Spinal cord (tissue), 10 donors: ENCODE measurements at places on chromosomes 4 and X.
A peak's percentile ranks its signal among the peaks of the same experiment; 100 is the strongest.

GRCh38 chr4:65893271-65893670 is 223.0 kb upstream of the EPHA5 start:
- no peak for DNase-seq

- DNase-seq = no peak
These were observed 27.0 kb upstream of the ZNF280C start for GRCh38 chrX:130295519-130296296.

- DNase-seq = no peak
These were observed 46.7 kb upstream of the MXRA5 start for GRCh38 chrX:3393178-3393577.

DNA sequence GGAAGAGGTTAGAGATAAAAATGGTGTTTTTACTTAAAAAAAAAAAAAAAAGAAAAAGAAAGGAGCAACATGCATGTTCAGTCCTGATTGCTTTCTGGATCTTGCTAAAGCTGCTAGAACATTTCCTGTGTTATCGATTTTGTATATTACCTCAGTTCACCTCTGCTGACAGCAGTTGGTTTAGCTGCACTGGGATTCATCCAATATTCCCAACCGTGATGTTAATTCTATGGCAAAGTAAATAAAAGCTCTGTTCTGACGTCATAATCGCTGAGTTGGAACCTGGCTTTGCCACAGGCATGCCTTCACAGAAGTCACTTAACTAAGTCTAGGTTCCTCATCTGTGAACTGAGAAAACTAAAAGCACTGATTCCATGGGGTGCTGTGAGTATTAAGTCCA is 90.7 kb upstream of the SORBS2 start:
- no peak for DNase-seq

- DNase-seq = no peak
These were observed 1494.4 kb downstream of the STIM2 start for GRCh38 chr4:28354880-28355656.

- DNase-seq = no peak
These were observed 54.2 kb downstream of the SLC9A6 start for GRCh38 chrX:136039485-136039884.

GRCh38 chrX:122586831-122587230 is 597.2 kb upstream of the GRIA3 start:
- no peak for DNase-seq

DNA sequence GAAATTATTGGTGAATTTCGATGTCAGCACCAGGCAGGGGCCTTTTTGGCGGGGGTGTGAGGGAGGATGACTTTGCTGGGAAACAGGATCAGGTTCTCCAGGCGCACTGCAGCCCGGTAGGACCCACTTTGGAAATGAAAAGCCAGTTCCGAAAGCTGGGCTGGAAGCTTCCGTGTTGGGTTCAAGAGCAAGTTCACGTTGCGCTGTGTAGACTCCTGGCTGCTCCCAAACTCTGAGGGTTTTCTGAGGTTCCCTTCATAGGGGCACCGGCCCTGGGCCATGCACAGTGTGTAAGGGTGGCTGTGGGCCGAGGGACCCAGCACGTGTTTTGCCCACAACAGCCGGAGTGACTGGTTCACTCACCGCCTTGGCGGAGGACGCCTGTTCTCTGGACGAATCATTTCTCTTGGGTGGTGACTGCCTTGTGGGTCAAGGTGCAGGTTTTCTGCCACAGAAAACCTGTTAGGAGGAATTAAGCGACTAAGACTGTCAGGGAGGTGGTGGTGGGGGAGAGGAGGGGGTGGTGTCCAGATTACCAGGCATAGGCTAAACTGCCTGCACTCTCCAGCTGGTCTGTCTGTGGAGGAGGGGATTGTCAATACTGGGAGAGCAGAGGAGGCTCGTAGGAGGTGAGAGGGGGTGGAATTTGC is 8.0 kb downstream of the SHOX start:
- no peak for DNase-seq

DNA sequence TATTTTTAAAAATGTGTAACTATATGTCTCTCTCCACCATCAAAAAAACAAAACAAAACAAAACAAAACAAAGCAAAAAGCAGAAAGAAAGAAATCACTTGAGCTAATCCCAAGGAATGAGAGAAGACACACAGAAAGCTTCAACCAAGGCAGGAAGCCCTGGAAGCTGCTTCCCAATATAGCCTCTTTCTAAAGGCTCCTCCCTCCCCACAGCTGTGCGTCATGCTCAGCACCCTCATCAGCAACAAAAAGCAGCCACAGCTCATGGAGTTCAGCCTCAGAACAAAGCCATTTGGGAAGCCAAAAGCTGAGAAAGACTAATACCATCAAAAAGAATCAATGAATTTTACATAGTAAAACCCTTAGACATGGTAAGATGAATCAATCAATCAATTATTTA is 501.6 kb upstream of the SMIM31 start:
- no peak for DNase-seq

DNA sequence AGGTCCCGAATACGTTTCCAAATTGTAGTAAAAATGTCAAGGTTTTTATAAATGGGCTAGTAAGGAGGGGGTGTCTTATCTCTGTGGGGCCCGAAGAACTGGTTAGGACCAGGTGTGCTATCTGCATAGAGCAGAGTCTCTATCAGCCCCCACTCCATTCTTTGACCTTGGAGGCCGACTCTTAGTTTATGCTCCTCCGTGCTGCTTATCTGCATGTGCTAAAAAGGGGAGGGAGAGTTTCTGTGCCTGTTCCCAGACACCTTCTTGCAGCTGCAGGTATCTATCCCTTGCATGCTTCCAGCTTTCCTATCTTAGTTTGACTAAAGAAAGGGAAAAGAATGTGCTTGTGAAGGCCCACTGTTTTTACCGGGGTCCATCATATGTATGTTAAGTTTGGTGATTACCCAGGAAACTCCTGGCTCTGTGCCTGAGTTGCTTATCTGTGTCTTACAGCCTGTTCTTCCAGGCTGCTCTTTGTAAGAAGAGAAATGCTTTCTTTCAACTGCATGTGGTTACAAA is 28.6 kb upstream of the NAF1 start:
- DNase-seq = no peak

GRCh38 chr4:135412213-135412612 is 1210.6 kb upstream of the PABPC4L start:
- DNase-seq = no peak

DNA sequence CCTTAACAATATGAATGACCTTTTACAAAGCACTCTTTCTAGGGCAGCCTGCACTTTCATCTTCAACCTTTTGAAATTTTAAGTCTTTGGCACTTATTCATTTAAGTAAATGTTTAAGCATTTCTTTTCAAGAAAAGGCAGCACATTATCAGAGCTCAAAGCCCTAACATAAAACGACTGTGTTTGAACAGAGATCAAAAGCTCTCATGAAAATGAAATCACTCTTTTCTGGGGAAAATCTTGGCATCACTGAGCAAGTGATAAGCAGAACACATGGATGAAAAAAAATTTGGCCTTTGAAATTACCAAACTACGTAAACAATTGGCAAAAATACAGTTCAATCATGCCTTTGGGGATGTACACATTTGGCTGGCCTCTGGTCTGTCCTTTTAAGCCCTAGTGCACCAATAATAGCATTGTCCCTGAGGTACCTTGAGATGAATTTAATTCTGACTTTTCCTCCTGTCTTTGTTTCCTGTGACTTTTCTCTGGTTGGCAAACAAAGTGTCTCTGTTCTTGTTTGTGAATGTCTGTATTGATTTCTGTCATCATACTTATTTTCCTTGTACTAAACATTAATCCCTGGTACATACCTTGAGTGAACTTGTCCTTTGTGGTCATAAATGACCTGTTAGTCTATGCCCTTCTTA is 12.9 kb upstream of the ODAM start:
- DNase-seq = no peak

- no peak for DNase-seq
These were observed 6.3 kb upstream of the SGMS2 start for GRCh38 chr4:107818301-107818910.

GRCh38 chr4:83947125-83947829 is 411.4 kb downstream of the GPAT3 start:
- no peak for DNase-seq

GRCh38 chrX:132751063-132751690 is 207.3 kb downstream of the HS6ST2 start:
- DNase-seq = no peak

- peak; percentile 92 for DNase-seq
These were observed at the start of gene PAK3 for GRCh38 chrX:111095974-111096895. Gene PAK3, plus strand, starts transcription at chrX:111096191. Its CDS starts 26,913 bp downstream, at chrX:111123104.

GRCh38 chrX:108601276-108601675 is 135.1 kb downstream of the IRS4 start:
- DNase-seq = no peak

- DNase-seq = no peak
These were observed 4.6 kb upstream of the ANTXR2 start for GRCh38 chr4:80077639-80078038.

DNA sequence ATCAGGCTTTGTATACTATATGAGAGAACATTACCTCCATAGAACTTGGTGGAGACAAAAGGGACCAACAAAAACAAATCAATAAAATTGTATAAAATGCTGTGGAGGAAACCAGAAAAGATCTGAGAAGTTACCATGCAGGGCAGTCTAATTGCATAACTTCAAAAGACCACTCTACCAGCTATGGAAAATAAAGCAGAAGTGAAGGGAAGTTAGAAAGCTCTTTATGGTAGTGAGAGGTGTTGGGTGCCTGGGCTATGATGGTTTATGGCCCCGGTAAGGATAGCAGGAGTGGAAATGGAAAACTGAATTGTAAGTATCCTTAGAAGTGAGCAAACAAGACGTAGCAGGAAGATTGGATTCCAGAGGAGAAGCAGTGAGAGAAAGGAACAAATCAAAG is 3.1 kb downstream of the TMEM184C start:
- DNase-seq = no peak

DNA sequence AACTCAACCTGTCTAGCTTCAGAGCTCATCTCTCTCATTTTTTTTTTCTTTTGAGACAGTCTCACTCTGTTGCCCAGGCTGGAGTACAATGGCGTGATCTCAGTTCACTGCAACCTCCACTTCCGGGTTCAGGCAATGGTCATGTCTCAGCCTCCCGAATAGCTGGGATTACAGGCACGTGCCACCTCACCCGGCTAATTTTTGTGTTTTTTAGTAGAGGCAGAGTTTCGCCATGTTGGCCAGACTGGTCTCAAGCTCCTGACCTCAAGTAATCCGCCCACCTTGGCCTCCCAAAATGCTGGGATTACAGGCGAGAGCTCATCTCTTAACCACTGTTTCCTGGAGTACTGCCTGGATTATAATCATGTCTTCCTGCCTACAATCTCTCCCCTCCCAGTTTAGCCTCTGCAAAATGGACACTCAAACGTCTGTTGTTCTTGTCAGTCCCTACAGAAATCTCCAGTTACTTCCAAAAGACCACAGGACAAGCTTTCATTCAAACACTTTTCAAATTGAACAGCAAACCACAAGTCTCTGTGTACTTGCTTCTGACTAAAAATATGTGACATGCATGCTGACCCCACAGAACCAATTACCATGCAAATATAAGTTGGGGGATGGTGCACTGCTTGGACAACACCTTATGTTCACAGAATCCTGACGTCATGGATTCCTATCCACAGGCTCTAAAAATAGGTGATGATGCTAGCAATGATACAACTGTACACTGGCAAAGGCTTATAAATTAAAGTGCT is 137.2 kb downstream of the SH3KBP1 start:
- no peak for DNase-seq

DNA sequence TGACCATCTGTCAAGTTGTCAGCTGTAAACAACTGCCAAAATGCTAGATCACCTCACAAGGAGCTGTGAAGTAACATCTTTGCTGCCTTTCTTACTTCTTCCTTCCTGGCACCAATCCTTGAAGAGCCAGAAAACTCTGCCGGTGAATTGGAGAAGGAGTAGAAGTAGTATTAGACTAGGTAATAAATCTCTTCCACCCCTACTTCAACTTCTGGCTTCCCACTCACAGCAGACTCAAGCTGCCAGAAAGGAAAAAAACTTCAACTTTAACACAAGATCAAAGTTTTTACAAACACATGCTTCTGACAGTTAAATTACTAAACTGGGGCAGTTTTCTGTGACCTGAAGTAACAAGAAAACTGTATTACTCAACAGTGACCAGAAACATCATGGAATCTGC is 164.7 kb upstream of the SLC7A11 start:
- peak; percentile 68 for DNase-seq

DNA sequence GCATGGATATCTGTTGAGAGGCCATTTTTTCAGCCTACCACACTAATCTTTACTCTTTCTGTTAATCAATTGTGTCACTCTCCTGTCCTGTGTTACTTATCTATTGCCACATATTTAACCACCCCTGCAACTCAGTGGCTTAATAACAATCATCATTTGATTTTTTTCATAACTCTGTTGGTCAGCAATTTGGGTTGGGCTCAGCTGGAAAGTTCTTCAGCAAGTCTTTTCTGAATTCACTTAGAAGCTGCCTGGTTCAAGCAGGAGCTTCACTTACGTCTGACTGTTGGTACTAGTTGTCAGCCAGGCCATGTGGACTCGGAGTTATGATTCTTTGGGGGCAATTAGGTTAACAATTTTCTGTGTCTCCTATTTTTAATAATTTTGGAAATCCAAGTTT is 50.1 kb downstream of the CPE start:
- DNase-seq = no peak

DNA sequence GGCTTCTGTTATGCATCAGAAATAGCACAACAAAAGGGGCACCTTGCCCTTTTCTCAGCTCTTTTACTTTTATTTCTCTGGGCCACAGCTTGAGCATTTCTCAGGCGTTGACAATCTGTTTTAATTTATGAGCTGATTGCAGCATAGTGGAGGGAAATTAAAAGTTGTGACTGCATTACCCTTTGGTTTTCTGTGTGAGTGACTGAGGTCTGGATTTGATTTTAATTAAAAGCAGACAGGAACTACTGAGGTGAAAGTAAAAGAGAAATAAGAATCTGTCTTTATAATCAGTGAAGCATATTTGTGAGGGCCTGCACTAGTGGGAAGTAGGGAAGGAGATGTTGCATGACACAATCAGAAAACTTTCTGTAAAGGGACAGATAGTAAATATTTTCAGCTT is 43.4 kb upstream of the GEMIN8 start:
- no peak for DNase-seq

GRCh38 chr4:12926189-12927066 is 557.7 kb downstream of the RAB28 start:
- DNase-seq = no peak

DNA sequence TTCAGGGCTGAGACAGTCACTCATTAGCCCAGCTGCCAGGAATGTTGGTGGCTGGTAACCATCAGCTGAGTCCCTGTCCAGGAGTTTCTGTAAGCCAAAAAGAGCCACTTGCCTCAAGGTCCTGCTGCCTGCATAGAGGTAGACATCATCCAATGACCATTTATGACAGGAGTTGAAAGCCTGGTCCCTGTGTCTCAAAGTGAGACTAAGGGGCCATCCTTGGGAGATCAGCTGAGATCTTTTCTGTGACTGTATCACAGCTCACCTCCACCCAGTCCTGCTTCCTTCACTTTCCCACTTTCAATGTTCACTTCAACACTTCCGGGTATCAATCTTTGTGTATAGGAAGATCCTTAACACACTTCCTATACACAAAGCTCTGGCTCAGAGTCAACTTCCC is 28.4 kb upstream of the MAOA start:
- no peak for DNase-seq

GRCh38 chr4:121376097-121376496 is 4.7 kb downstream of the QRFPR start:
- DNase-seq = no peak

- DNase-seq = no peak
These were observed 13.6 kb downstream of the FTHL17 start for GRCh38 chrX:31058284-31058683.

GRCh38 chr4:182277377-182277776 is 34.2 kb downstream of the TENM3 start:
- no peak for DNase-seq
